ENCODE measurements at places on chromosomes 2 and 18. TPM values are rescaled to one million over a fixed set of nuclear protein-coding genes. Genes with fewer than 3 reads are reported as not detected.

GRCh38 chr2:175811971-175812370 is 190.1 kb downstream of the LNPK start:
- no peaks in the 10 kb centered on the region for H3K4me1 ChIP-seq
- DNase-seq, result no peak
- no peak overlapping the region for H3K4me3 ChIP-seq
- H3K27ac ChIP-seq, result no peak overlapping the region

- no peaks in the 10 kb centered on the region for H3K27me3 ChIP-seq
- H3K4me1 ChIP-seq, result peaks cover 1% of the 10 kb centered on the region
These were observed 1.7 kb downstream of the RBBP8 start for GRCh38 chr18:22934789-22935188.

DNA sequence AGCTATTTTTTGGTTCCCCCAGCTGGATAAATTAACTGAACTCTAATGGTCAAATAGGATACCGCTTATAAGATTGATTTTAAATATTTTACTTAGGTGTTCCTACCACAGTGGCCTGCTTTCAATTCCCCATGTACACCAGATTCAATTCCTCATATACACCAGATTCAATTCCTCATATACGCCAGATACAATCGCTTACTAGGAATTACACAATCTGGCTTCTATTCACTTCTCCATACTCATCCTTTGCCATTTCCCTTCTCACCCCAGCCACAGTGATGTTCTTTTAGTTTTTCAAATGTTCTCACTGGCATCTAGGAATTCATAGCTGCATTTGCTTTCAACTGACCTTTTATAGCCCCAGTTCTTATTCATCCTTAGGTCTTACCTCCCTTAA is 66.5 kb downstream of the SLC40A1 start:
- no peak for DNase-seq
- no peaks in the 10 kb centered on the region for H3K36me3 ChIP-seq
- H3K4me3 ChIP-seq, result no peak overlapping the region
- H3K4me1 ChIP-seq, result no peaks in the 10 kb centered on the region
- no peak overlapping the region for H3K27ac ChIP-seq

MARCHF4 gene
- total RNA-seq, result not detected

GRCh38 chr18:2894131-2894840 is 47.5 kb downstream of the EMILIN2 start:
- no peaks in the 10 kb centered on the region for H3K36me3 ChIP-seq
- no peak overlapping the region for H3K4me3 ChIP-seq
- no peak overlapping the region for H3K27ac ChIP-seq
- H3K4me1 ChIP-seq, result peaks cover 26% of the 10 kb centered on the region

GPR155 gene
- total RNA-seq, result 0.11 TPM

All from K562 (cell line).